ENCODE measurements at places on chromosomes 5 and 9.

DNA sequence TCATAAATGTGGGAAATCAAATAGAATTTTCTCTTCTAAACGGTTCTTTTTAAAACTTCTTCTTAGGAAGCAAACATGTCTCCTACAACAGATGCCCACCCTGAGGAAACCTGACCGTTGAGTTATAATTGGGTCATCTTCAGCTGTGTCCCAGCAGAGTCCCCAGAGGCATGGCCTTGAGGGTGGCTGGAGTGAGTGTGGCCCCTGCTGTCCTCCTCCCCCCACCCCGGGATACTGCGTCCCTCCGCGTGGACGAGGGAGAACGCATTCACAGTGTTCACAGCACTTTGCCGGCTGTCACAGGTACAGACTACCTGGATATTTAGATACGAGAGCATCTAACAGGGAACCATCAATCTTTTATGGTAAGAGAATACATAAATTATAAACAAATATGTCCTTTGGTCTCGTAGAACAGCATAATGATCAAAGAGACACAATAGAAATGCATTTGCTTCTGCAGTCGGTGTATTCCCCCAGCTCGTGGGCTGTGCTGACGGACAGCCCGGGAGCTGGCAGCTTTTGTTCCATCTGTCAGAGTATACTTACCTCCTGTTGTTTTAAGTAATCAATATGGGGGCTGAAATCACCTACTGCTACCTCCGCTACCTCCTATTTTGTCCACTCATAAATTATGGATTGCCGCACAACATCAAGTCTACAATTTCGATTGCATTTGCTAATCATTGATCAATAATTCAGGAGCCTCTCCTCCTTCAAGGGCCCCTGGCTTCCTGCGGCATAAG is 214.7 kb downstream of the IRX2 start:
- no peak for DNase-seq

DNA sequence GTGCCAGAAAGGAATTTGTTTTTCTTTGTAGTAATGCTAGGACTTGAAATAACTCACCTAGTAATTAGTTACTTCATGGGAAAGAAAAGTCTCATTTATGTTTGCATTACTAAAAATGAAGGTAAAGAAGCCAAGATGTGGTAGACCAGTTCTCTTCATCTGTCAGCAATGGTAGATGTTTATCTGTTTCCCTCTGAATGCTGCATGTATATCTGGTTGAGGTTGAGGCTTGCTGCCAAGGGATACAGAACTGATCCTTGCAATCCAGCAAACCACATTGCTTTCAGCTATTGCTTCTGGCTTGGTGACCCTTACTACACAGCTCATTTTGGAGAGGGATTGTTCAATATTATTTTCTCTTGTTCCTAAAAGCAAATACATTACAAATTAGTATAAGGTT is 73.6 kb downstream of the ZNF474 start:
- no peak for DNase-seq

GRCh38 chr9:132464547-132464946 is 54.5 kb downstream of the CFAP77 start:
- no peak for DNase-seq

GRCh38 chr5:16894236-16895057 is 41.6 kb downstream of the MYO10 start:
- no peak for DNase-seq

Data from stimulated activated CD4-positive, alpha-beta T cell treated with anti-CD3 and anti-CD28 coated beads, Interleukin-2, amount 100 ng/mL, for 48 hours (primary cell).